SJCRH30 (cell line): ENCODE measurements at places on chromosomes 4 and X. TPM values are rescaled to one million over a fixed set of nuclear protein-coding genes. Genes with fewer than 3 reads are reported as not detected.

GRCh38 chrX:63686878-63687714 is 97.9 kb downstream of the ARHGEF9 start:
- no peak overlapping the region for H3K4me3 ChIP-seq
- DNase-seq = peak; percentile 68
- no peaks in the 10 kb centered on the region for H3K4me1 ChIP-seq
- H3K36me3 ChIP-seq = peaks cover 3% of the 10 kb centered on the region
- H3K27ac ChIP-seq = no peak overlapping the region

DNA sequence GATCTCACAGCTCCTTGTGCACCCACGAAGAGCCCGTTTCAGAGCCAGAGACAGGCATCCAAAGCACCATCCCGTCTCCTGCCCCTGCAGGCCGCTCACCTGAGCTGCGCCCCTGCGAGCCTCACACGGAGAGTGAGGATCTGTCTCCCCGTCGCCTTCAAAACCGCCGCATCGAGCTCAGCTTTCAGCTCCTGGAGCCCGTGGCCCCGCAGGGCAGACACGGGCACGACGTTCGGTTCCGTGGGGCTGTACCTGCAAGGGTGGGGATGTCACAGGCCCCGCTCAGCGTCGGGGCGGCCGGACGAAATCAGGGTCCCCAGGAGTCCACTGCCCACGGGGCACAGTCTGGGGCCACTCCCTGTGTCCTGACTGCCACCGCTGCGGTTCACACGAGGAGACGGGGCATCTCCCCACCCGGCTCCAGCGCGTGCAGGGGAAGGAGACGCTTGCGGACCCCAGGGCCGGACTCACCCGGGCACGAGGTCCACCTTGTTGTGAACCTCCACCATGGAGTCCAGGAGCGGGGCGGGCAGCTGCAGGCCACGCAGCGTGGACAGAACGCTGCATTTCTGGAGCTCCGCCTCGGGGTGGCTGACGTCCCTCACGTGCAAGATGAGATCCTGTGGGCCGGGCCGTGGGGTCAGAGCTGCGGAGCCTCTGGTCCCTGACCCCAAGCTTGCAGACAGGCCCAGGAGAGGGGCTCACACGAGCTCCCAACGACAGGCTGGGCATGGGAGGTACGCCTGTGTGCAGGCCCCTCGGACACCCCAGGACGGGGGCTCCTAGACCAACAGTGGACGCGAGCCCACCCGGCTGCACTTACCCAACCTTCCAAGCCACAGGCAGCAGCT is 11.1 kb downstream of the GTPBP6 start:
- no peak overlapping the region for H3K27ac ChIP-seq
- peaks cover 58% of the 10 kb centered on the region for H3K36me3 ChIP-seq
- no peak for DNase-seq
- no peaks in the 10 kb centered on the region for H3K4me1 ChIP-seq
- no peaks in the 10 kb centered on the region for H3K27me3 ChIP-seq
- no peak overlapping the region for H3K4me3 ChIP-seq

DNA sequence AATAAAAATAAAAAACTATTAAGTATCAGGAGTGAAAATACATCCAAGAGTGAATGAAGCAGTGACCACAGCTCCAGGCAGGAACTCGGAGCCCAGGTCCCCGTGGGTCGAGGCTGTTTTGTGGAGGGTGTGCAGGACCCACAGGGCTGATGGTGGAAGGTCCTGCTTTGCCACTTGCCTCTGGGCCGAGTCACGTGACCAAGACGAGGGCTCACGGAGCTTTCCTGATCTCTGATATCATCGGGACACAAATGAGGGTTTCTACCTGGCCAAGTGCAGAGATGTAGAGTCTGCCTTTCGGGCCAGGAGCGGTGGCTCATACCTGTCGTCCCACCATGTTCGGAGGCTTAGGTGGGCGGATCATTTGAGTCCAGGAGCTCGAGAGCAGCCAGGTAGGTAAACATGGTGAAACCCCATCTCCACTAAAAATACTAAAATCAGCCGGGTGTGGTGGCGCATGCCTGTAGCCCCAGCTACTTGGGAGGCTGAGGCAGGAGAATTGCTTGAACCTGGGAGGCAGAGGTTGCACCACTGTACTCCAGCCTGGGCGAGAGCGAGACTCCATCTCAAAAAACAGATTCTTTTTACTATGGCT is 7.2 kb downstream of the SLC25A6 start:
- no peak overlapping the region for H3K4me3 ChIP-seq
- DNase-seq = no peak
- H3K27me3 ChIP-seq = no peaks in the 10 kb centered on the region
- H3K27ac ChIP-seq = no peak overlapping the region
- H3K36me3 ChIP-seq = peaks cover 57% of the 10 kb centered on the region
- no peaks in the 10 kb centered on the region for H3K4me1 ChIP-seq

- no peak overlapping the region for H3K4me3 ChIP-seq
- H3K36me3 ChIP-seq = no peaks in the 10 kb centered on the region
- no peaks in the 10 kb centered on the region for H3K4me1 ChIP-seq
- no peak overlapping the region for H3K27ac ChIP-seq
These were observed 5.2 kb downstream of the MAP9 start for GRCh38 chr4:155371432-155372043.

- H3K27ac ChIP-seq = no peak overlapping the region
- no peak for DNase-seq
- no peaks in the 10 kb centered on the region for H3K36me3 ChIP-seq
- no peaks in the 10 kb centered on the region for H3K4me1 ChIP-seq
These were observed 6.0 kb downstream of the SPP1 start for GRCh38 chr4:87981486-87981885.

- no peaks in the 10 kb centered on the region for H3K36me3 ChIP-seq
- no peaks in the 10 kb centered on the region for H3K27me3 ChIP-seq
- no peak overlapping the region for H3K27ac ChIP-seq
- DNase-seq = no peak
- no peak overlapping the region for H3K4me3 ChIP-seq
These were observed 47.3 kb downstream of the PPP3CA start for GRCh38 chr4:101299899-101300540.

DNA sequence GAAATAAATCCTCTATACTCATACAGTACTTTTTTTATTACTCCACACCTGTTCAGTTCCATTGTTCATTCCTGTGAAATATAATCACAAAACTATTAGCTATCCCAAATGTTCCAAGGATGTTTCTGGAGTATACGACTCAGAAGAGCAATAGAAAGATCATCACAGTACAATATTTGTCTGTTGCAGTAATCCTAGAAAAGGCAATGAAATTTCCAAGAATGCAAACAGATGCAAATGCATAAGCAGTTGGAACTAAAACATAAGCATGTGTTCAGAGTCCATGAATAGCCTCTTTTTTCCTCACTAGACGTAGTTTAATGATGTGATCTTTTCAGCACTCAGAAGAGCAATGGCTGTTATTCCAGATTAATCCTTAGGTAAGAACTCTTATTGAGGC is 55.2 kb downstream of the RTL3 start:
- no peaks in the 10 kb centered on the region for H3K27me3 ChIP-seq
- 0 out of 2 replicates have a peak, but pooled peaks cover 5% of the 10 kb centered on the region for H3K4me1 ChIP-seq
- no peak for DNase-seq

DNA sequence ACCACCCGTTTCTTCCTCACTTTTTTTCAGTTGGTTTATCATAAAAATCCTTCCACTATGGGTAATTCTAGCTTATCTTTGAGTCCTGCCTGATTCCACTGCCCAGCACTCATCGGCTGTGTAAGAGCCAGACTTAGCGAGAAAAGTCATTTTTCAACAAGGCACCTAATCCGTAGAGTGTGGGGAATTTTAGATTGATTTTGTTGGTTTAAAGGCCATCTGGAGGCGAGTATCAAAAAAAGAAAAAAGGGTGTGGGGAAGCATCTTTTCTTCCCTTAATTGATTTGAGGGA is 134.4 kb downstream of the TET2 start:
- no peaks in the 10 kb centered on the region for H3K4me1 ChIP-seq
- DNase-seq = no peak
- H3K27me3 ChIP-seq = no peaks in the 10 kb centered on the region
- H3K4me3 ChIP-seq = no peak overlapping the region
- H3K27ac ChIP-seq = no peak overlapping the region

GRCh38 chrX:1591863-1592469 is 562 bp downstream of the AKAP17A start:
- no peaks in the 10 kb centered on the region for H3K4me1 ChIP-seq
- DNase-seq = no peak
- H3K4me3 ChIP-seq = peak overlapping the region; percentile 66
- H3K27me3 ChIP-seq = no peaks in the 10 kb centered on the region
- H3K36me3 ChIP-seq = peaks cover 28% of the 10 kb centered on the region

GRCh38 chr4:76904646-76905190 is 6.8 kb upstream of the SOWAHB start:
- no peak overlapping the region for H3K27ac ChIP-seq
- H3K36me3 ChIP-seq = no peaks in the 10 kb centered on the region
- DNase-seq = no peak
- H3K4me3 ChIP-seq = no peak overlapping the region
- H3K27me3 ChIP-seq = no peaks in the 10 kb centered on the region

GRCh38 chrX:9593756-9594155 is 128.9 kb downstream of the TBL1X start:
- H3K4me1 ChIP-seq = peaks cover 8% of the 10 kb centered on the region
- H3K36me3 ChIP-seq = no peaks in the 10 kb centered on the region
- H3K27ac ChIP-seq = no peak overlapping the region
- no peaks in the 10 kb centered on the region for H3K27me3 ChIP-seq
- H3K4me3 ChIP-seq = no peak overlapping the region
- DNase-seq = no peak

DNA sequence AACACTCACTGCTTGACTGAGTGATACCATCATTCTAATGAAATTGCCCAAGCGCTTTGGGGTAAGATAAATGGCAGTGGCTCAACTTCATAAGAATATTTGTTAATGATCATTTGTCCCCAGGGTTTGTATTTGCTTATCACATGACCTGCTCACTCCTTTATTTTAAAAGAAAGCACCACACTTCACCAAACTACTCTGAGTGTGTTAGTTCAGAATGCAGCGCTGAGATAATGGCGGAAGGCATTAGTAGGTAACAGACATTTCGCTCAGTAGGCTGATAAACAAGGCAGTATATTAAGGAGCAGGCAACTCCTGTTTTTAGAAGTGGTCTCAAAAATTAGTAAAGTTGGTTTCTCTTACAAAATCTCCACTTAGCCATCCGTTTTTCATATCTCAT is 1.6 kb downstream of the SNX25 start:
- DNase-seq = no peak
- H3K27ac ChIP-seq = no peak overlapping the region; the same call in 1 of the 2 replicates
- peak overlapping the region; percentile 73 for H3K4me3 ChIP-seq
- H3K4me1 ChIP-seq = no peaks in the 10 kb centered on the region; the same call in 1 of the 2 replicates
- H3K27me3 ChIP-seq = no peaks in the 10 kb centered on the region

GRCh38 chr4:26789208-26789607 is 71.4 kb upstream of the STIM2 start:
- H3K36me3 ChIP-seq = no peaks in the 10 kb centered on the region
- H3K4me3 ChIP-seq = no peak overlapping the region
- no peaks in the 10 kb centered on the region for H3K27me3 ChIP-seq
- H3K27ac ChIP-seq = no peak overlapping the region

Gene GSTCD
- 23.3 and 27.2 TPM in 2 replicates for total RNA-seq

Gene IL2
- total RNA-seq = not detected in 2 replicates

Gene GPR34
- not detected in 2 replicates for total RNA-seq

Gene FABP2
- total RNA-seq = not detected in 2 replicates

Gene EDNRA
- total RNA-seq = 1.1 TPM in 2 replicates
